ENCODE measurements at places on chromosomes 4 and X.
A peak's percentile ranks its signal among the peaks of the same experiment; 100 is the strongest.

GRCh38 chr4:188942606-188943005, 803.4 kb downstream of the TRIML1 start:
- DNase-seq = no peak

- no peak for DNase-seq
These were observed 4.3 kb upstream of the ARHGAP10 start for GRCh38 chr4:147727476-147728028.

- DNase-seq = no peak
These were observed 205.7 kb downstream of the SOX3 start for GRCh38 chrX:140298960-140299825.

DNA sequence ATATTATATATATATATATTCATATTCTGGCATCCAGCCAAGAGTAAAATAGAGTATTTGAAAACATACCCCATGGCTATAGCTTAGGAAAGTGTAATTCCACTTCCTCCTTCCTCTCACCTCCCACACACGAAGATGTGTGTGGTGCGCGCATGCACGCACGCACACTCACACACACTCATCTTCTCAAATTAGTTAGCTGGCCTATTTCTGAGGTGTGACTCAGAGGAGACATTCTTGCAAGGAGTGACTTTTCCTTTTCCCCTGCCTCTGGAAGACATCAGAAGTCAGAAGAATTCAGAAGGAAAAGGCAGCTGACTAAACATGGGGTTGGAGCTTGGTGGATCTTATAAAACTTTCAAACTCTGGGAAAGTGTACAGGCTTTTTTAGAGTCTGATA, 8.8 kb downstream of the ENPEP start:
- no peak for DNase-seq

GRCh38 chr4:112944006-112944405, 105.4 kb upstream of the ANK2 start:
- no peak for DNase-seq

GRCh38 chr4:45701621-45702020, 422.2 kb downstream of the GABRG1 start:
- DNase-seq = no peak

DNA sequence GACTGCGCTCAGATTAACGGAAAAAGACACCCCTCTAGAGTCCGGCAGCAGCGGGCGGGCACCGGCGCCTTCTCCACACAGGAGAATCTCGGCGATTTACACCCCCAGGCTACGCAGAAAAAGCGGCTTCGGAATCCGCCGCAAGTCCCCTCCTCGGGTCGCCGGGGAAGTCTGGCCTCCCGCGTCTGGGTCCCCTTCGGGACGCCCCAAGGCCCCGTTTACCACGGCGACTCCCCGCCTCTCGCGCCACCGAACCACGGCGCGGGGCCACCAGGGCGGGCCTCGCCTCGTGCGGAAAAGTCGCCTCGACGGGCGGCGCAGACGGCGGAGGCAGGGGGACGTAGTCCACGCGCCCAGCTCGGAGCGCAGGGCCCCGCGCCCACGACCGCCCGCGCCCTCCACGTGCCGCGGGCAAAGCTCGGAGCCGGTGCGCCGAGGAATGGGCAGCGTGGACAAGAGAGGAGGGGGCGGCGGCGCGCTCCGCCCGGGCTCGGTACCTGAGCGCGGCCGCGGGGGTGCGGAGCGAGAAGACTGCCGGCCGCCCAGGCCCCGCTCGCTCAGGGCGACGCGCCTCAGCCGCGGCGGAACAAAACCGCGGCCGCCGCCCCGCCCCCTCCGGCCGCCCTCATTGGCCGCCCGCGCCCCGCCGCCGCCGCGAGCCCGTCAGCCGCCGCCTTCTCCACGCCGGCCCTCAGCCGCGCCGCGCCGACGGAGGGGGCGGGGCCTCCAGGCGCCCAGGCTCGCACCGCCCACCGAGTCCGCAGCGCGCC, at the start of gene FAM53A:
FAM53A (minus strand) TSS at position 578 of the 770 bp plus-strand sequence. CDS start 15,572 bp downstream, outside the sequence.
- peak; percentile 92 for DNase-seq

DNA sequence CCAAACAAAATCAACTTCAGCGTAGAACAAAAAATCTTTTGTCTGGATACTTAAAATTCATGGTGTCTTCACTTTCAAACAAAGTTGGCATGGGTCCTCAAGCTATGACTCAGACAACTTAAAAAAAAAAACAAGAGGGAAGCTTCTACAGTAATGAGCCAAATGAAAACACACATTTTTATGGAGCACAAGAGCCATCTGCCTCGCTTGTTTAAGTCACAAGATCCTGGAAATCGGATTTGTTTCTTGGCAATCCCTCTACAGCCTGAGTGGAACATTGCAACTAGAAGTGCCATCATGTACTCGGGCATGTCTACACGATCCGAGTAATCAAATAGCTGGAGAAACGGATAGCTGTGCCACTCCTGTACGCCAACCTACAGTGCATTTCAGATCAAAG, 22.6 kb downstream of the LAMP2 start:
- no peak for DNase-seq

GRCh38 chr4:25862411-25863346, at the start of gene SEL1L3:
SEL1L3 (minus strand) TSS chr4:25862988; CDS start chr4:25862836, 152 bp downstream.
- DNase-seq = peak; percentile 63

Measured in CD4-positive, alpha-beta T cell treated with Interleukin-15 for 1 hour (primary cell).